Naive thymus-derived CD4-positive, alpha-beta T cell (primary cell): ENCODE measurements at places on chromosomes 6 and 20.

GRCh38 chr6:136073216-136073615, 176.9 kb downstream of the MTFR2 start:
- no peak for DNase-seq

DNA sequence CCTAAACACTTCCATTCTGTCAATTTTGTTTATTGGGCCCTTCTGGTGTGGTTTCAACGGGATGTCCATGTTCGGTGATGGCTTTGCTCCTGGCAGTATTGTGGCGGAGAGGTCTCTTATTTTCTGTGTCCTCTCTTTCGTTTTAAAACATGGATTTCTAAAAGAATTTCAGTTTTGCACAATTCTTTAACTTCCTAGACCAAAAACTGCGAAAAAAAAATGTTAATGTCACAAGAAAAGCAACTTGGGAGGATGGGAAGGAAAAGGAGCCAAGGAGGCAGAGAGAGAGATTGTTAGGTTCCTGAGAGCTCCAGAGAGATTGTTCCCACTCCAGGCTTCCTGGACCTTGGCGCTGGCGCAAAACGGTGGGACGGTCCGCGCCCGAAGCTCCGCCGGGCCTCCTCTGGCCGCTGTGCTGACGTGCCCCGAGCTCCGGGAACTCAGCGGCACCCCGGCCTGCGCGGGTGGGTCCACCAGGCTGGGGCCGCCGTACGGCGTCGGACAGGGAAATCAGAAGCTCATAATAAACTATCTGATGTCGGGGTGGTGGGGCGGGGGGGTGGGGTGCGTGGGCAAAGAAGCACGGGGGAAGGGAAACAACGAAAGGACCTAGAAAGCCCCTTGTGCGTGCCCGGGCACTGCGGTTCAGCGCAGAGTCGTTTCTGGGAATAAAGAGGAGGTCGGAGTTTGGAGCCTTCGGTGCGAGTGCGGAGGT, 951 bp upstream of the OLIG3 start:
- no peak for DNase-seq

GRCh38 chr6:130794010-130794697, 33.1 kb upstream of the SMLR1 start:
- DNase-seq: no peak

GRCh38 chr6:161549977-161550655, 276.3 kb upstream of the AGPAT4 start:
- no peak for DNase-seq

GRCh38 chr6:28868873-28869272, 54.9 kb downstream of the TRIM27 start:
- no peak for DNase-seq

- DNase-seq: peak; percentile 57
Observed at GRCh38 chr6:106223300-106223930, 102.1 kb downstream of the ATG5 start.

- no peak for DNase-seq
Observed at GRCh38 chr20:24314053-24314452, 155.4 kb upstream of the SYNDIG1 start.

GRCh38 chr6:125818225-125818657, 27.5 kb downstream of the NCOA7 start:
- DNase-seq: no peak

DNA sequence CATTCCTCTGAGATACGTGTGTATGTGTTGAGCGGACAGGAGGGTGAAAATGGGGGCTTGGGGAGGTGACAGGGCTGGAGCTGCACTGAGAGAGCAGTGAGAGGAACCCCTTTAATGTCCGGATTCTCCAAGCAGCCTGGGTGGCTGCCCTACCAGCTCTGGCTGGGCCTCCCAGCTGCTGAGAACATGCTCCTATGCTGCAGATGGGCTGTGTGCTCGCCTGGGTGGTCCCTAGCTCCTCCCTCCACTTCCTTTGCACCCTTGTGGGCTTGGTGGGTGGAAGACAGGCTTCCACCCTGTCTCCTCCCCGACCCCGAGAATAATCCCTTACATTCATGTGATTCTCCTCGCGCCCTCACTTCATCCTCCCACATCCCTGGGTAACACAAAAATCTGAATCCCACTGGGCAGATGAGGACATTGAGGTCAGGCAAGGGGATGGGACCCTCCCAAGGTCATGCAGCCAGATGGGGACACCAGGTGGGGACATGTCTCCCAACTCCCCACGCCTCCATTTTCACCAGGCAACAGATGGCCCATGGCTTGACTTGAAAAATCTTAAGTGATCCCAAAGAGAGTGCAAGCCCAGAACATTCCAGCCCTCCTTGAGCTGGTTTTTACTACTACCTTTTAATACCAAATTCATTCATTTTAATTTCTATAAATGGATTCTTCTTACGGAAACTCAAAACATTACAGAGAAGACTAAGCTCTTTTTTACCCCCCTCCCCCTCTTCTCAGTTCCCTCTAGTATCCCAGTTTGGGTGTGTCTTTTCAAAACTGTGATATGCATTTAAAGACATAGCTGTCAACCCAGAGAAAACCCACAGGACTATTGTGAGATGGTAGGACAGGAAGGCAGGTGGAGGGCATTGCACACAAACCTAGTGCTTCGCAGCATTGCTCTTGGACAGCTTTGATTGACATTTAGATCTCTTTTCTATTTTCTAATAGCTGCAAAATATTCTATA, 5.0 kb upstream of the PDRG1 start:
- no peak for DNase-seq

DNA sequence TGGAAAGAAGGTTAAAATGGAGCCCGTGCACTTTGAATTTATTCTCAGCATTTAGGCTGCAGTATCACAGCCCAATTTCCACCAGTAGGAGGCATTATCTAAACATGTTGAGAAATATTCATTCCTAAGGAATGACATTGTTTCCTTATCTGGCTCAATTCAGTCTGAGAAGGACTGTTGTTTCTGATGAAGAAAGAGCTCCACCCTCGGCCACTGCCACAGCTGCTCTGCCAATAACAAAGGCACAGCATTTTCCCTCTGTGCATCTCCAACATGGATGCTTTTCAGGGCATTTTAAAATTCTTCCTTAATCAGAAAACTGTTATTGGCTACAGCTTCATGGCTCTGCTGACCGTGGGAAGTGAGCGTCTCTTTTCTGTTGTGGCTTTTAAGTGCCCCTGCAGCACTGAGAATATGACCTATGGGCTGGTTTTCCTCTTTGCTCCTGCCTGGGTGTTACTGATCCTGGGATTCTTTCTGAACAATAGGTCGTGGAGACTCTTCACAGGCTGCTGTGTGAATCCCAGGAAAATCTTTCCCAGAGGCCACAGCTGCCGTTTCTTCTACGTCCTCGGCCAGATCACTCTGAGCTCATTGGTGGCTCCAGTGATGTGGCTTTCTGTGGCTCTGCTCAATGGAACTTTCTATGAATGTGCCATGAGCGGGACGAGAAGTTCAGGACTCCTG, at the start of gene CALHM5:
Gene CALHM5 (plus strand): TSS at position 216 of the 687 bp plus-strand sequence. CDS start 58 bp downstream, at position 274.
- DNase-seq: no peak

GRCh38 chr6:6287415-6287814, 33.0 kb downstream of the F13A1 start:
- no peak for DNase-seq

GRCh38 chr6:42093582-42094329, 43.4 kb downstream of the TAF8 start:
- no peak for DNase-seq

DNA sequence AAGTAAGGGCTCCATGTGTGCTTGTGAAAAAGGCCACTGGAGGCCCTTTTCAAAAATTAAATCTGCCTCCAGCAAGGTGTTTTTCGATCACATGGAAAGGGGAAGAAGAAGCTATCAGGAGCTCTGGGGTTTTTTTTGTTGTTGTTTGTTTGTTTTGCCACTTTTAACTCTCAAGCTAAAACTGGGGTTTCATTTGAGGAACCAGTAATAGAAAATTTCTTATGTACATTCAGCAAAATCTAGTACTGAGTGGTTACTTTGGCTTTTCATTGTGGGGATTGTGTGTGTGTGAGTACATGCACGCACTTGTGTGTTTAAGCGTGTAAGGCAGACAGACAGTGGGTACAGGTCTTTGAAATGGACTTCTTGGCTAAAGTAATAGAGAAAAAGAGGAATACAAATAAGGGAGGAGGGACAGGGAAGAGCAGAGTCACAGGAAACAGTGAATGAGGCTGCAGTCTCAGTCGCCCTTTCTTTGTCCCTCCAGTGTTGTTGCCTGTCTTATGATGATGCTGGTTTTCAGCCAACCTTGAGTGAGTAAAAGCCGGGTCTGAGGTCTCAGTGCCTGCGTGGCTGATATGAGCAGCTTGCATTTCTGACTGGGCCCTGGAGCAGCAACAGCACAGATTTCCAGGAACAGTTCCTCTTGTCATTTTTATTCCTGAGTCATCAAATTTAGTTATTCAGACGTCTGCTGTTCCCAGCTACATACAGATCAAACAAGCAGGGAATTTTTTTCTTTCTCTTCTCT, 26.2 kb downstream of the SLC16A10 start:
- no peak for DNase-seq

- no peak for DNase-seq
Observed at GRCh38 chr20:40865095-40865494, 163.5 kb upstream of the TOP1 start.

DNA sequence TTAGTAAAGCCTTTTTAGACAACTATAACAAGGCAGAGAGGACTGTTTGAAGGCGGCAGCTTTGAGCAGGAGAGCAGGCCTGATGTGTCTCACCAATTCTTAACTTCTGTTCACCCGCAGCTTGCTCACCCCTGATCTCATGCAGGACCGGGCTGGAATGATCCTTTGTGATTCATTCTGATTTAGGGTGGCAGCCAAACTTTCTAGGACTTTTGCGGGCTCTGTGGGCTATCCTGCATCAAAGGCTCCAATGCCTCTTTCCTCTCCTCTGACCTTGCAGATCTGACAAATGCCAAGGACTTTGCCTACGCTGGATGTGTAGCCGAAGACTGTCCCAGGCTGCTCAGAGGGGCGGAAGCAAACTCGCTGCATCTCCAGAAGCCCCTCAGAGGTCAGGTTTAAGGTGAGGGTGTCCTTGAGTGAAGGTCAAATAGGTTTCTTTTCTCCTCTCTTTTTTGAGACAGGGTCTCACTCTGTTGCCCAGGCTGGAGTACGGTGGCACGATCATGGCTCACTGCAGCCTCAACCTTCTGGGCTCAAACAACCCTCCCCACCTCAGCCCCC, 72.3 kb downstream of the VEGFA start:
- DNase-seq: no peak

DNA sequence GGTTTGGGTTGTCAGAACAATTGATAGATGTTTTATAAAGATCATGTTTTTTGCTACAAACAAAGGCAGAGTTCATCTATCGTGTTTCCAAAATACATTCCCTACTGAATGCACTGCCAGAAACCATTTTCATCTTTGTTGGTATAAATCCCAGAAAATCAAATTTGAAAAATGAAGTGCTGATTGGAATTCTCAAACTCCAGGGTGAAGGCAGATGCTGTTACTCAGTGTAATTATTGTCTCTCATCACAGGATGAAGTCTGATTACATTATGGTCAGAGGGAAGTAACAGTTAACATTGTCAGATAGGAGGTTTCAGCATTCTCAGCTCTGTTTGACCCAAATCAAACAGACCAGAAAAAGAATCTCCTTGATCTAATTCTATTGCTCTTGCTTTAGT, 198.4 kb upstream of the KCNK16 start:
- no peak for DNase-seq

DNA sequence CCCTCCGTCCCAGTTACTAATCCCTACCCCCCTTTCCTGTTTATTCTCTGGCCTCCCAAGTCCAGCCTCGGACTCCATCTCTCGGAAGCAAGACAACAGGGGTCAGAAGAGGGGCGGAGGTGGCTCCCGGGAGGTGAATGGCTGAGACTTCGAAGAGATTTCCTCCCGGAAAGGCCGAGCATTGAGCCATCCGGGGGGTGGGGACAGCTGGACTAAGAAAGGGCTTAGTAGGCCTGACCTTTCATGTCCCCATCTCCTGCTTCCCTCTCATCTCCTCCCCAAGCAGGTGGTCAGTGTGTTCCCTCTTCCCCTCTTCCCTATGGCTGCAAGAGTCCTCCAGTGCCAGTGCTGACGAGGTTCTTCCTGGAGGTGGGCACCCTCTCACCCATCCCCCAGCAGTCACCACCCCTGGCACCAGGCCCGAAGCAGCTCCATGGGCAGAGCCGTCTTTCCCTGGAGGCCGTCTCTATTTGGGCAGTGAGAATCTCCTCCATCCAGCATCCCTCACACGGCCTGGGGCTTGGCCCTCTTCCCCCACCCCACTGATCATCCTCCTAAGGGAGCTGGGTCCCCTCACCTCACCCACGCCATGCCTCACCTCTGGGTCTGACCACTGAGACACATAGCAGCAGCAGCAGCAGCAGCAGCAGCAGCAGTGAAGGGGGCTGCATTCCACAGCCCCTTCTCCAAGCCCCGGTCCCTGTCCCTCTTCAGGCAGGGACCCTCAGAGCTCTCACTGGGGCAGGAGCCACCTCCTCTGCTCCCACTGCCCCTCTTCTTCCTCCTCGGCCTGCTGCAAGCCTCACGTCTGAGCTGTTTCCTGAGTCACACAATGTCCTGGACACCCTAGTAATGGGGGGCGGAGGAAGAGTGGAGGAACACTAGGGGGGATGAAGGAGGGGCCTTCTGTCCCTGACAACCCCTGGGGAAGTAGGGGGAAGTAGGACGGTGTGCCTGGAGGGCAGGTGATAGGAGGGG, at the start of gene NOTCH4:
Gene NOTCH4 (minus strand): TSS at position 810 of the 978 bp plus-strand sequence. CDS start 139 bp downstream, at position 671.
- DNase-seq: no peak

DNA sequence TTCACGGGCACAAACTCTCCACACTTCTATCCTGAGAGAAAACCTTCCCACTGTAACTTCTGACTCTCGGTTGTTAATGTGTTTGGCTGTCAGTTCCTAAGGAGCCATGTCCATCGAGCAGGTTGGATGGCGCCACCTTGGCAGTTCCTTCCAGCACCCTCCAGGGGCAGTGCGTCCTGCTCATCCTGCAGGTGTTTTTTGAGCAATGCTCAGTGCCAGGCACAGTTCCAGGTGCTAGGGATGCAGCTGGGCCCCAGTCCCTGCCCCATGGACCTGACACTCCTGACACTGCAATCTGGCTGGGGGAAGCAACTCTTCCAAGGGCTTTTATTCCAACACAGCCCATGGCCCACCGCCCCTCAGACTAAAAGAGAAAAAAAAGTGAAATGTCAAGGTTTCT, 376.4 kb downstream of the PREX1 start:
- no peak for DNase-seq

DNA sequence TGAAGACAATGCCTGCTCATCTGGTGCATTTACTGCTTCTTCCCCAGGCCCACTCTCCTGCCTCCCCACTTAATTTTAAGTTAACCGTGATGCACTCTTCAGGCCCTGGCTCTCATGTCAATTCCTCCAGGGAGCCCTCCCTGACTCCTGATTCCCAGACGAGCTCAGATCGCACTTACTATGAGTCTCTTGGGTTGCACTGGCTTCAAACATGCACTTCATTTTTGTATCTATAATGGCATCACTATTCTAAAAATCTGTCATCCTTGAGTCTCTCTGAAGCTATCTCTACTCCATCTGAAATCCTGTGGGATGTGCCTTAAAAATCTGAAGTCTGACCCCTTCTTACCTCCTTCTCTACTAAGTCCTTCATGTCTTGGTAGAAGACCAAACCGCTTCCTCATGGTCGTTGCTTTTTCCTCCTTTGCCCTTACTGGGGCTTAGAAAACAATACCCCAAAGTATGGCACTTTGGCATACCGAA, 24.7 kb downstream of the COX4I2 start:
- DNase-seq: no peak

GRCh38 chr6:38133932-38134703, 314.6 kb downstream of the ZFAND3 start:
- DNase-seq: no peak

- DNase-seq: no peak
Observed at GRCh38 chr6:53144802-53145201, 3.8 kb downstream of the GCM1 start.
